ENCODE measurements at places on chromosomes 1 and 21. TPM values are rescaled to one million over a fixed set of nuclear protein-coding genes. Genes with fewer than 3 reads are reported as not detected.

Gene OR4F29
- not detected for total RNA-seq

Gene SIM2
- total RNA-seq: not detected

Gene OR10Z1
- total RNA-seq: not detected

Gene CXADR
- 86.7 TPM for total RNA-seq

Gene LCE3B
- not detected for total RNA-seq

Gene TBX15
- total RNA-seq: 0.07 TPM

Gene PGLYRP3
- total RNA-seq: not detected

Gene BSND
- 0.15 TPM for total RNA-seq

Gene RNU1-4
- 2,483 TPM for total RNA-seq

DNA sequence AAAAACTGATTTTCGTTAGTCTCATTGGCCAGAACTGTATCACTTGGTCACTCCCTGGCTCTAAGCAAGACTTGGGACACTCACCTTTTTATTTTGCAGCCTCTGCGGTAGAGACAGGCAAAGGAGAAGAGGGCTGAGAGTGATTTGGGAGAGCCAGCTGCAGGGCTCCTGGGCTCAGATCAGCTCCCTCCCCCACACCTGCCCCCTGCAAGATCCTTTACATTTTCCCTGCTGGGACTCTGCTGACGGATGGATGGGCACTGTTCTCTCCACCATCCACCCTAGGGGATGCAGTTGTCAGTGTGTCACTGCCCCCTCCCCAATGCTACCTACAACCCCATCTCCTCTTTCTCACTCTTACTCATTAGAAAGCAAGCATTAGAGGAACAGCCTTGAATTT is 301.1 kb upstream of the KAZN start:
- H3K27ac ChIP-seq: no peak overlapping the region
- H3K27me3 ChIP-seq: no peaks in the 10 kb centered on the region
- no peaks in the 10 kb centered on the region for H3K4me1 ChIP-seq
- H3K4me3 ChIP-seq: no peak overlapping the region
- H3K36me3 ChIP-seq: no peaks in the 10 kb centered on the region

- no peak overlapping the region for H3K27ac ChIP-seq
- no peak overlapping the region for H3K4me3 ChIP-seq
- no peaks in the 10 kb centered on the region for H3K27me3 ChIP-seq
- DNase-seq: peak; percentile 87
These were observed 115.3 kb upstream of the FMN2 start for GRCh38 chr1:239976130-239976968.

GRCh38 chr1:24443241-24443656 is 27.6 kb downstream of the NIPAL3 start:
- H3K4me1 ChIP-seq: no peaks in the 10 kb centered on the region
- DNase-seq: peak; percentile 39
- no peaks in the 10 kb centered on the region for H3K36me3 ChIP-seq
- no peak overlapping the region for H3K4me3 ChIP-seq

GRCh38 chr1:87961992-87962391 is 633.3 kb downstream of the LMO4 start:
- H3K36me3 ChIP-seq: no peaks in the 10 kb centered on the region
- no peaks in the 10 kb centered on the region for H3K27me3 ChIP-seq
- no peak overlapping the region for H3K27ac ChIP-seq
- H3K4me3 ChIP-seq: no peak overlapping the region
- no peak for DNase-seq

- H3K27me3 ChIP-seq: no peaks in the 10 kb centered on the region
- DNase-seq: no peak
- no peaks in the 10 kb centered on the region for H3K4me1 ChIP-seq
- H3K27ac ChIP-seq: no peak overlapping the region
- H3K36me3 ChIP-seq: no peaks in the 10 kb centered on the region
These were observed 1557.9 kb downstream of the PLA2G4A start for GRCh38 chr1:188386666-188387065.

- H3K36me3 ChIP-seq: no peaks in the 10 kb centered on the region
- DNase-seq: no peak
- no peak overlapping the region for H3K4me3 ChIP-seq
- peaks cover 3% of the 10 kb centered on the region for H3K4me1 ChIP-seq
These were observed 511.8 kb upstream of the USP24 start for GRCh38 chr1:55726994-55727393.

GRCh38 chr1:81109038-81109437 is 691.7 kb upstream of the ADGRL2 start:
- no peak overlapping the region for H3K4me3 ChIP-seq
- no peaks in the 10 kb centered on the region for H3K27me3 ChIP-seq
- DNase-seq: no peak
- H3K4me1 ChIP-seq: no peaks in the 10 kb centered on the region

GRCh38 chr1:30046751-30047150 is 676.6 kb downstream of the MATN1 start:
- no peaks in the 10 kb centered on the region for H3K36me3 ChIP-seq
- no peaks in the 10 kb centered on the region for H3K4me1 ChIP-seq
- H3K4me3 ChIP-seq: no peak overlapping the region

GRCh38 chr1:169698976-169699375 is 12.4 kb downstream of the SELL start:
- no peak overlapping the region for H3K27ac ChIP-seq
- H3K4me3 ChIP-seq: no peak overlapping the region
- H3K4me1 ChIP-seq: no peaks in the 10 kb centered on the region
- DNase-seq: no peak

DNA sequence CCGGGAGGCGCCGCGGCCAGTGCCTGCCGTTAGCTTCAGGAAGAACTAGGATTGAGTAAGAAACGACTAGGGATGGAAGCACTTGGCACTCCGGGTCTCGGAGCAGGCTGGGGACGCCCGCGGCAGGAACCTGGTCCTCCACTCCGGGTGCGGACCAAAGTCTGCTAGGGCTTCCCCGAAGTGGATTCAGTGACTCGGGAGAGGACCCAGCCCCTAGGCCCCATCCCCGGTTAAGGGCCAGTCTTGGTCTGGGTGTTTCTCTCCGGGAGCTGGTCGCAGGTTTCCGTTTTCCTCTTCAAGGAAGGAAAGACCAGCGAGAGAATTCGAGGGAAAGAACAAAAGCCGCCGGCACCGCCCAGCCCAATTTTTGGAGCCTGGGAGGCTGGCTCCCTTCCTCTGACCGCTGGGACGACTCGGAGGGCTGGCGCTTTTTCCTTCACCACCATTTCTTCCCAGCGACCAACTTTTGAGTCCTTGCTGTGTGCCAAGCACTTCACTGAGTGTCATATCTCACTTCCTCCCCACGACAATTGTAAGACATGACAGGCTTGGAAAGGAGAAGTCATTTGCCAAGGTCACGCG is 16.8 kb upstream of the STMN1 start:
- H3K27ac ChIP-seq: no peak overlapping the region
- H3K36me3 ChIP-seq: no peaks in the 10 kb centered on the region
- no peaks in the 10 kb centered on the region for H3K27me3 ChIP-seq
- peaks cover 4% of the 10 kb centered on the region for H3K4me1 ChIP-seq

- H3K27me3 ChIP-seq: no peaks in the 10 kb centered on the region
- peak; percentile 79 for DNase-seq
- H3K4me3 ChIP-seq: no peak overlapping the region
- H3K4me1 ChIP-seq: no peaks in the 10 kb centered on the region
- no peak overlapping the region for H3K27ac ChIP-seq
These were observed 1.2 kb downstream of the SYTL1 start for GRCh38 chr1:27342778-27343638.

- H3K27me3 ChIP-seq: no peaks in the 10 kb centered on the region
- H3K27ac ChIP-seq: peak within 1 kb of the TSS; percentile 24
- H3K4me3 ChIP-seq: no peak within 1 kb of the TSS
These were observed at the start of gene HSPB7 for GRCh38 chr1:16017461-16018303. Gene HSPB7 (minus strand): TSS chr1:16018043. CDS start chr1:16017963, 80 bp downstream.

DNA sequence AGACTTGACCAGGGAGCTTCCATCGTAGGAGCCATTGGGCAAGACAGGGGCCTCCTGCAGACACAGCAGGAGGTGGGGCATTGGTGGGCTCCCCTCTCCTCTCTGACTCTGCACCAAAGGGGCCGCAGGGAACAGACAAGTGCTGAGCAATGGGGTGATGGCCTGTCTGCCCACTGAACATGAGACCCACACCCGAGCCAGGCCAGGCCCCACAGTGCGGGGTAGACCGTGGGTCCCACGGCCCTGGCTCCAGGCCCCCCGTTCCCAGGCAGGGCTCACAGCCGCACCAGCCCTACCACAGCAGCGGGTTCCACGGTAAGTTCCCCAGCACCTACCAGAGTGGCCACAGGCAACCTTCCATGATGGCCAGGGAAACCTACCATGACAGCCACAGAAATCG is 45.9 kb downstream of the CHD5 start:
- H3K27ac ChIP-seq: no peak overlapping the region
- H3K36me3 ChIP-seq: no peaks in the 10 kb centered on the region
- H3K27me3 ChIP-seq: no peaks in the 10 kb centered on the region
- H3K4me1 ChIP-seq: no peaks in the 10 kb centered on the region

Data from endodermal cell (in vitro differentiated cells).